ENCODE measurements at places on chromosomes 13 and 19.

- DNase-seq, result no peak
These were observed 228.7 kb downstream of the KCNRG start for GRCh38 chr13:50243931-50244330.

GRCh38 chr19:14561847-14562351 is 10.0 kb downstream of the NDUFB7 start:
- no peak for DNase-seq

GRCh38 chr13:98482476-98483444 is 94.1 kb downstream of the STK24 start:
- no peak for DNase-seq

DNA sequence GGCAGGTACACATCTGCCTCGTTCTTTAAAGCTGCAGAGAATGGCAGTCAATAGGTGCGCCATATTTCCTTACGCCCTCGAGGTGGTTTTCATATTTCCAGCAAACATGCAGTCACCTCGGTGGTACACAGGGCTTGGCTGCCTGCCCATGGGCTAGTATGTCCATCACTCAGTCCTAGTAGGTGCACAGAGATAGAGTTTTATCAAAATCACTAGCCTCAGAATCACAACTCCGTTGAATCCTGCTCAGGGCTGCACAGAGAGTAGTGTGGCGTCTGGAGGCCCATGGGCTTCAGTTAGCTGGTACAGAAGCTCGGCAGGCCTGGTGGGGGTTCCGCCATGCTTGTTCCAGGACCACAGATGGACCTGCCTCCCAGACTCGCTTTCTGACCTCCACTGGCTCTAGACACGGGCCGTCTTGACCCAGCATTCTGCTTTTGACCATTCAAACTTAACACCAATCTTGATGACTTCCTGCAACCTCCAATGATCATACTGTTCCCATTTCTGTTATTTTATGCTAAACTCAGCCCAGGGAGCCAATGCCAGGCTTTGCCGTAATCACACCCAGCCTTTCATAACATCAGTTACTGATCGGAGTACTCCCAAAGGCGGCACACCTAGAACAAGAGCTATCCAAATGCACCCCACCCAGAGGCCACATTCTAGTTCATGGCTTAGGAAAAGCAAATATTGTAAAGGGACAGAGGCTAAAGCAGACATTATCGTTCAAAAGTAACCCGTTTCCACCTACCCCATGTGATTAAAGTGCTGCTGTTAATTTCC is 120.4 kb downstream of the RAB20 start:
- no peak for DNase-seq

DNA sequence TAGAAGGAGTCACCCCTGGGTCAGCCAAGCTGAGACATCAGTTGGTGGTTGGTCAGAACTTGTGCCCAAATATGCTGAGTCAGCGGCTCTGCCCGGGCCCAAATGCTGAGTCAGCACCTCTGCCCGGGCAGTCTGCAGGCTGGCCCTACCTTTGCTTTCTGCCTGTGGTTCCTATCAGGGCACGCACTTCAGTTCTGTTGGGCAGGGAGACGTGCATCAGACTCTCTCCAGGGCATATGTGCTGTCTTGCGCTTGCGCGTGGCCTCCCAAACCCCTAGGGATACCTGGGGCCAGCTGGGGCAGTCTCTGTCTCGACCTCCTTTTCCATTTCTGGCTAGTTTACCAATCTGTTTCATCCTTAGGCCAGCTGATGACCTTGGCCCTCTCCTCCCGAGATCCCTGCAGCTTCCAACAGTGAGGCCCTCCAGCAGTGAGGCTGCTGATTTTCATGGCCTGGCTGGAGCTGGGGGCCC is 24.4 kb upstream of the LDLR start:
- no peak for DNase-seq

DNA sequence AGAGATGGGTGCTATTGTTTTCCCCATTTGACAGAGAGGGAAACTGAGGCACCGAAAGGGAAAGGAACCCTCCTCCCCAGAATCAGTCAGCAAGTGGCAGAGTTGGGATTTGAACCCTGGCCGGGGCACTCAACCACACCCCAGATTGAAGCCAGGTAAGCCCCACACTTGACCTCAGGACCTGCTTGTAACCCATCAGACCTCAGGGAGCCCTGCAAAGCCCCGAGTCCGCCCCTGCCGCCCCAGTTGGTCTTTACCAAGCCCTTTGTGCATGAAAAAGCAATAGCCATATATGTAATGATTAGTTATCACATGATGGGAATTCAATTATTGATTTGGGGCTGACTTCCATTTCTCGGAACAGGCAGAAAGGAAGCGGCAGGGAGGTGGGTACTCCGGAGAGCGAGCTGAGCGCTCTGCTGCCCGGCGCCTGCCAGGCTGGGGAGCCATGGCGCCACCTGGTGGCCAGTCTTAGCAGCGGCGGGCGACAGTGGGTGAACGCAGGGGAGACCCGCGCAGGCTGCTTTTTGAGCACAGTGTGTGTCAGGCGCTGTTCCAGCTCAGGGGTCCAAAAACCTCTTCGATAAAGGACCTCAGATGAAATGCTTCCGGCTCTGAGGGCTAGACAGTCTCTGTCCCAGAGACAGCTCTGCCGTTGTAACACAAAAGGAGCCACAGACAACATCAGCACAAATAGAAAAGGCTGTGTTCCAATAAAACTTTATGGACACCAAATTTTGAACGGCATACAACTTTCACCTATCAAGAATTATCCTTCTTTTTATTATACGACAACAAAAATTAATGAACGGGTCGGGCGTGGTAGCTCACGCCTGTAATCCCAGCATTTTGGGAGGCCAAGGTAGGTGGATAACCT is 82.9 kb upstream of the CACNA1A start:
- peak; percentile 45 for DNase-seq

GRCh38 chr19:54252845-54253244 is 4.2 kb downstream of the LILRB5 start:
- DNase-seq, result no peak

DNA sequence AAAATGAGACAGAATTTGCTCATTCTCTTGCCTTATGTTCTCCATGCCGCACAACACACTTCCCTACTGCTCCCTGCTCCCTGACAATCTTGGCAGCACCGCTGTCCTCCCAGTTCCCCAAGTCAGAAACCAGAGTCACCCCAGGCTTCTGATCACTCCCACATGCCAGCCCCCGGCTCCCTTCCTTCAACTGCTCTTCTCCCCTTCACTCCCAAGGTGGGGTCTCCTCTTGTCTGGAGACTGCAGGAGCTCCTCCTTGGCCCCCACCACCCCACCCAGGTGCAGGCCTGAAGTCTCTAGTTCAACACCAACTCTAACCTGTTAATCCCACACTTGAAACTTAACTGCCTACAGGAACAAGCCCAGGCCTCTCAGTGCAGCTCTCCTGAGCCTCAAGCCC is 16.8 kb upstream of the AKAP8 start:
- no peak for DNase-seq

- DNase-seq, result no peak
These were observed 229.8 kb upstream of the MAB21L1 start for GRCh38 chr13:35706281-35706680.

GRCh38 chr13:41059456-41060081 is 1.7 kb upstream of the WBP4 start:
- no peak for DNase-seq

GRCh38 chr19:40862785-40863184 is 12.5 kb upstream of the CYP2A6 start:
- no peak for DNase-seq

DNA sequence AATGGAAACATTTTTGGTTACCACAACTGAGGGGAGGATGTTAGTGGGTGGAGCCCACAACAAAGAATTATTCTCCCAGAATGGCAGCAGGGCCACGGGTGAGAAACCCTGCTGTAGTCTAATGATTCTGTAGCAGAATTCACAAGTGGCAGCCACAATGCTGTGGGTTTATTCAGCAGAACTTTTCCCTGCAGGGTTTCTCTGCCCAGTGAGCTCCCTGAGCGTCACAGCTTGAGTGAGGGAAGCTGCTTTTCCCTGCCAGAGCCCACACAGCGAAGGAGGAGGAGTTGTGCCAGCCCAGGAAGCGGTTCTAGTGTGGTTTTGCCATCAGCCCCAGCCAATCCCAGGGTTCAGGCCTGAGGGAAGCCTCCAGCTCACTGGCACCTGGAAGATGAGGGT is 4.4 kb downstream of the ATP12A start:
- DNase-seq, result no peak

DNA sequence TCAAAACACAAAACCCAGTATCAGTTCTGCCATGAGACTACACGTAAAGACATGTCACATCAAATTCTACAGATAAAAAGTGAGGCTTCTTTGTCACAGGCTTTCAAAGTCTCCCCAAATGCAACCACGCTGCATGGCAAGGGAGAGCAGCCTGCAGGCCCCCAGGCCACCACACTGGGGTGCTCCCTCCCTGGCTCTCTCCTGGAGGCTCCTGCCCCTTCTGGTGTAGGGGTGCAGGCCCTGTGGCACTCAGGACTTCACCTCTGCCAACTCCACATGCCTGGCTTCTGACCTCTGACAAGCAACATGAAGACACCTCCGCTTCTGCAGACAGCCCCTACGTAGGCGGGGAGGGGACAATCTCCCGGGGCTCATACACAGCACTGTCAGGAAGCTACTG is 14.3 kb downstream of the AKAP8 start:
- no peak for DNase-seq

DNA sequence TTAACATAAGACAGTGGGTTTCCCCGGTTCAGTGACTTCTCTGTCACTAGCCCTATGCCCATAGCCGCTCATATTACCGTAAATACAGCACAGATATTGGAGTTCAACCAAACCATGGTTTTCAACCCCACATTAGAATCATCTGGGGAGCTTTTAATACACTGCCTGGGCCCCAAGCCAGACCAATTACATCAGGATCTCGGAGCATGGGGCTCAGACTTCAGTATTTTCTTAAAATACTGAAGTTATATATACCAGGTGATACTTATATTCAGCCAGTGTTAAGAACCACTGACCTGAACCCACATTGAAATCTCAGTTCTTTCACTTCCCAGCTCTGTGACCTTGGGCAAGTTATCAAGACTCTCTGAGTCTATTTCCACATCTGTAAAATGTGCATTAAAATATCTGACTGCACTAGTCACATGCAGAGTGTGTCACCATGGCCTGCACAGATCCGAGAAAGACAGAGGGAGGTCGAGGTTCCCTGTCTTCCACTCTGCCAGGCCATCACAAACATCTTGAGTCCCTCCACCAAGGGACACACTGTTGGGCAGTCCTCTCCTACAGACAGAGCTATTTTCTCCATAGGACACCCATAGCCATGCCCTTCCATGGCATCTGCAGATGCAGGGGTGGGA is 32.2 kb upstream of the IPO5 start:
- no peak for DNase-seq

DNA sequence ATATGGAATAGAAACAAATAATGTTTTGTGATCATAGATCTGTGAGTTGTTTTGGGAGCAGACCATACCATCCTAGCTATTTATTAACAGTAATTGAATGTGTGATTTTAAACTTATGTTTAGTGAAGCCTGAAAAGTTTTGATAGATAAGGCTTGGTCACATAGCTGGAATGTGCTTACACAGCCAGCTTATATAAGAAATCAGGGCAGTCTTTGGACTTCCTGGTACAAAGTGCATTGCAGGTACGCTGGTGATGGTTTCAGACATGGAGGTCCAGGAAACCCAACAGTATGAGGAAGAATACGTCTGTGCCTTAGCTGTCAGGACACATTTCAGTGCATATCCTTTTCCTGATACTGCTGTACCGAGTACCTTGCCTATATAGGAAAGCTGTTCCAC is 2316.2 kb upstream of the PCDH20 start:
- no peak for DNase-seq

DNA sequence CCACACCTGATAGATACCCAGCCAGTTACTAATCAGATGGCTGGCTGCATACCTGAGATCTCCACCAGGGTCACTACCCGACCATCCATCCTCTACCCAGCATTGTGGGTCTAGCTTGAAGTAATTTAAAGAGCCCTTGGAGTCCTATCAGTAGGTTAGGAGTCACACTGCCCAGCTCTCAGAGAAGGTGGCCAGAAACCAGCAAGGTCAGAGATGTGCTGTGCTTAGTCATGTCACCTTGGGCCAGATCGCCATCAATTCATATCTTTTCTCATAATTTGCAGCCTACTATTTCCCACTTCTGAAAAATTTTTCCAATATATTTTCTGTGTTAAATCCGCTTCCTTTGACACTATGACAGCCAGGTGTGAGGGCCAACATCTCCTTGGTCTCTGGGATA is 13.9 kb downstream of the SAMD4B start:
- DNase-seq, result no peak

GRCh38 chr19:2047076-2047448 is 4.0 kb downstream of the MKNK2 start:
- no peak for DNase-seq

DNA sequence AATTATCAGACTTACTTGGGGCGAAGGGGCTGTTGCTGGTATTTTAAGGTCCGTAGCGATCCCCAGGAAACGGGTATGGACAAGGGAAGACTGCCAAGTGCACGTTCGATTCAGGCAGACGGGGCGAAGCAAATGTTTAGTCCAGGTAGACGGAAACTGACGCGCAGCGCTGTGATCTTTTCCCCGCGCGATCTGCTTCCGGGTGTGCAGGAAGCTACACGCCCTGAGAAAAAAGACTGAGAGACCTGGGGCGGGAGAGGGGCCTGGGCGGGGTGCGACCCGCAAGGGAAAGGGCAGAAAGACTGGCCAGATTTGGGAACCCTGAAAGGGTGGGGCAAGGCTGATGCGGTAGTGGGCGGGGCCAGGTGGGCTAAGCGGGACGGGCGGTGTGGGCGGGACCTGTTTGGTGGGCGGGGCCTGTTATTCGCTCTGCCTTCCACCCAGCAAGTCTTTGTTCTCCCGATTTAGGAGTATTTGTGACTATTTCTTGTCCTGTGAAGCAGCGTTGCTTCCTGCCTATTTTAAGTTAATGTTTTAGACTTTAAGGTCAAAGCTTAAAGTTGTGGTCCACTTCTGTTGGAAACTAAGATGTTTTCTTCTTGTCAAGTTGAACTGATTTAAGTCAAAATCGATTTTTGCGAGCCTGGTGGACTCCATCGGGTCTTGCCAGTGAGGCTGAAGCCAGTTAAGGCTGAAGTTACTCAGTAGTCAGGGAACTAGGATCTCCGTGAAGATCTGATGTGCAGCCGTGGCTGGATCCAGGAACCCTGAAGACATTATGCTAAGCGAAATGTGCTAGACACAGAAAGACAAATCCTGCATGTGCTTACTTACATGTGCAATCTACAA is at the start of gene ZNF836:
Gene ZNF836 (minus strand): TSS at position 301 of the 849 bp plus-strand sequence. CDS start 3,549 bp downstream, outside the sequence.
- peak; percentile 87 for DNase-seq

DNA sequence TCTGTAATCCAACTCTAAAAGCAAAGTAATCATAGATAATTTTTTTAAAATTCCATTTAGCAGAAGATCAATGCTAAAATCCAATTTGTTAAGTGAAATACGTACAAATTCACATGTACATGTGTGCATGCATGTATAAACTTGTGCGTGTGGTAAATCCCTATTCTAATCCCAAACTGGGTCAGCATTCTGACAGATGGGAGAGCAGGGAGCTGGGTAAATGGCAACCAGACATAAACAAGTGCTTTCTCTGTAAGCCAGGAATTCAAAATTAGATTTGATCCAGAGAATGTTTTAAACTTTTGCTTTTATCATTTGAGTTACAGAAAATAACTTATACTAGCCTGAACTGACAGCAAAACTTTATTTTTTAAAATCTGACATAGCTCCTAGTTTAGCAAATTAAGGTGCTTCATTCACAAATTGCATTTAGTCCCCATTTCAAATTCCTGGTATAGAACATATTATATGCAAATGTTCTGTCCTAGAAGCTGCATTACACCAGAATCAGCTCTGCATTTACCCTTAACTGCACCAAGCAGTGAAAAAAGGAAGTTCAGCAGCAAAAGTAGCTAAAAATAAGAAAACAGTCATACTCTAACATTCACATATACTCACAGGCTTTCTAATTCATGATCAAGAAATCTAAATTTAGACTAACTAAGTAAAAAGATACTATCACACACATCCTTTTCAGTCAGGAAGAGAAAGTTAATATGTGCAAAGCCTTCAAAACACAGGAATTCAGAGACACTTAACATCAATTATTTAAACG is 32.6 kb downstream of the UBL3 start:
- no peak for DNase-seq

Measured in activated CD8-positive, alpha-beta memory T cell treated with anti-CD3 and anti-CD28 coated beads for 1 hour (primary cell).